Cardiac muscle cell (in vitro differentiated cells and primary cell): ENCODE measurements at places on chromosomes 1 and 21.
A peak's percentile ranks its signal among the peaks of the same experiment; 100 is the strongest.

GRCh38 chr1:8094481-8095241 lies 68.6 kb upstream of the ERRFI1 start:
- no peaks in the 10 kb centered on the region for H3K4me1 ChIP-seq
- no peak overlapping the region for H3K4me3 ChIP-seq
- H3K27ac ChIP-seq, result no peak overlapping the region
- DNase-seq, result no peak
- no peaks in the 10 kb centered on the region for H3K27me3 ChIP-seq

DNA sequence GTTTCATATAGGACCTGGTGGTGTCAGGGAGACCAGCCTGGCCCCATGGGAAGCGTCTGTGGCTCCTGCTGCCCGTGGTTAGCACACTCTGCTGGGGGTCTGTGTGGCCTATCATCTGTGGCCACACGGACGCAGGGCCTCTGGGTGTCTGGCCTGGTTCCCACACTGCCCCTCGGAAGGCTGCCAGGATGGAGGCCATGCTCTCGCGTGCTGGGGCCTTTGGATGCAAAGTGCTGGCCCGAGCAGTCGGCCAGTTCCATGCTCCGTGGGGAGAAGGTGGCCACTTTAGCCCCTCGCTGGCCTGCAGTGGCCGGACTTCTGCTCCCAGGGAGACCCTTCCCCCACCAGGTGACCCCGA lies 20.8 kb upstream of the LRRC3 start:
- no peak overlapping the region for H3K4me3 ChIP-seq
- H3K4me1 ChIP-seq, result no peaks in the 10 kb centered on the region
- no peak for DNase-seq
- no peaks in the 10 kb centered on the region for H3K36me3 ChIP-seq

- H3K36me3 ChIP-seq, result peaks cover 22% of the 10 kb centered on the region
- no peaks in the 10 kb centered on the region for H3K27me3 ChIP-seq
- no peak overlapping the region for H3K27ac ChIP-seq
- H3K4me3 ChIP-seq, result no peak overlapping the region
These were observed 8.3 kb downstream of the ATAD3B start for GRCh38 chr1:1479547-1480487.

DNA sequence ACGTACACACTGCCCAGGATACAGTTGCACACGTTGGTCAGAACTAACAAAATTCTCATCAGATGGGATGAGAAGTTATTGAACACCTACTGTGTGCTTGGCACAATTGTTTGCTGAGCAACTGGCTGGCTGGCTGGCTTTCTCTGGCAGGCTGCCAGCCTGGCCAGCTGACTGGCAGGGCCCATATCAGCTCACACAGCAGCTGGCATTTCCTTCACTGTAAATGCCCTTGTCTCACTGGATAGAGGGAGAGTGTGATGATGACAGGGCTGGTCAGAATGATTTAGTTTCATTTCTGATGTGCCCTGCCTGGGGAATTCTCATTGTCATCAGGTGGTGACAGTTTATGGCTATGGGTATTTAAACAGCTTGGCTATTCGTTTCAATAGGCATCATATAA lies 15.8 kb downstream of the CAMK2N1 start:
- H3K4me1 ChIP-seq, result no peaks in the 10 kb centered on the region
- peaks cover 60% of the 10 kb centered on the region for H3K27me3 ChIP-seq
- H3K4me3 ChIP-seq, result no peak overlapping the region
- H3K36me3 ChIP-seq, result no peaks in the 10 kb centered on the region
- H3K27ac ChIP-seq, result no peak overlapping the region

DNA sequence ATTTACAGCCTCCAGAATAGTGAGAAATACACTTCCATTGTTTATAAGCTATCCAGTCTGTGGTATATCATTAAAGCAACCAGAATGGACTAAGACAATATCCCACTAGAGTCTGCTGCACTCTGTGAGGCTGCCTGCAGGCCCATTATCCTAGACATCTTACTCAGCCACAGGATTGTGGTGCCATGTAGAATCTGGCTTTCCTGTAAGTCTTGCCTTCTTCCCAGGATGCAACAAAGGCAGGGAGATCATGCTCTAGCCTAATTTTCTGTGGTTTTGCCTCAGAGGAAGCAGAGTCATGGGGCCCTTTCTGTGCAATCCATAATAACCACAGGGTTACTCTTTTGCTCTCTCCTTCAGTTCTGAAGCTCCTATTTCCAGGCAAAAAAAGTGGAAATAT lies 299.1 kb upstream of the DEPDC1 start:
- no peak overlapping the region for H3K27ac ChIP-seq
- peaks cover 5% of the 10 kb centered on the region for H3K4me1 ChIP-seq
- DNase-seq, result no peak

GRCh38 chr1:247043406-247043805 lies 35.2 kb downstream of the ZNF670 start:
- H3K36me3 ChIP-seq, result no peaks in the 10 kb centered on the region
- H3K27ac ChIP-seq, result no peak overlapping the region
- H3K27me3 ChIP-seq, result no peaks in the 10 kb centered on the region

DNA sequence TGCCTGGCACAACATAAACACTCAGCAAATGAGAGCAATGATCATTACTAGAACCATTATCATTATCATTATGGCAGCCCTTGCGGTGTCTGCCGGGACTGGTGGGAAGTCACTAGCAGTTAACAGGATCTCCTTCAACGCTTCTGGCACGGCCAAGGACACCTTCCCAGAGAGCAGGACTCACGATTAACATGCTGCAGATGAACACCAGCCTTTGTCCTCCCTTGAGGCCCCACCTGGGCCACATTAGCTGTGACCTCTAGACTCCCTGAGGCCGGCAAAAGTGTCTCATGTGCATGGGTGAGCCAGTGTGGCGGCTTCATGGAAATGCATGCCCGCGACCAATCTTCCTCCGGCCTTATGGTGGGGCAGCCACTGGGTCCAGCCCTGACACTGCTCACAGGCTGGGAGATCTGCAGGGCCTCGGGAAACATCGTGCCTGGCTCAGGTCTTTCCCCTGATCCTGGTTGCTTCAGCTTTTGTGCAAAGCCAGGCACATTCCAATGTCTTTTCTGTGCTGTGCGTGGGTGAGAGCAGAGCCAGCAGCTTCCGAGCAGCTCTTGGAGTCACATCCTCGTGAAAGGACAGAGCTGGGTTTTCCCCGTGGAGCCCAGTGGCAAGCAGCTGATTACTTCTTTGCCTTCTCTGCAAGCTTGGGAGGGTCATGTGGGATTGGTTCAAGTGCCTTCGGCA lies 107.3 kb downstream of the HMGB4 start:
- no peak overlapping the region for H3K4me3 ChIP-seq
- peak; percentile 40 for DNase-seq
- H3K36me3 ChIP-seq, result no peaks in the 10 kb centered on the region

DNA sequence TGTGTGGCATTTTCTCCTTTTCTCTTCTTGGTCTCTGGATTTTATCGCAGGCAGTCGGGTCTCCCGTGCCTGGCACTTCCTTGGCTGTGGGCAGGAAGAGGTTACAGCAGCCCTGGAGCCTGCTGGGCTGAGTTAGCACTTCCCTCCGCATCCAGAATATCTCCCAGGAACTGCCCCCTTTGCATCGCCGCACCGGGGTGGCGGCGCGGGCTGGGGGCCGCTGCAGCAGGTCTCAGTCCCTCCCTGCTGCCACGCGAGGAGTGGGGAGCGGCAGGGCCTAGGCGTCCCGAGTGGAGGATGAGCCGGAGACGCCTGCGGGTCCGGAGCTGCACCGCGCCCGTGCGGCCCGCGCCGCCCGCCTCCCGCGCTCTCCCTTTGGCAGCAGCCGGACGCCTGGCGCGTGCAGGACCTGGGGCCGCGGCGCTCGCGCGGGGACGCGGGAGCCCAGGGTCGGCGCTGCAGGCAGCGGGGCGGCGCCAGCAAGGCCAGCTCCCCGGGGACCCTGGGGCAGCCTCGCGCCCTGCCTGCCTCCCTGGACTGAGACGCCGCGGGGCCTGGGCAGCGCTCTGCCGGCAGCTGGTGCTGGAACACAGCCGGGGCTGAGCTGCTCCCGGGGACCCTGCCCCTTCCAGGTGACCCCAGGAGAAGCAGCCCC lies 192.8 kb downstream of the PRDM2 start:
- H3K36me3 ChIP-seq, result no peaks in the 10 kb centered on the region
- H3K4me1 ChIP-seq, result no peaks in the 10 kb centered on the region
- H3K4me3 ChIP-seq, result peak overlapping the region; percentile 37
